SK-N-SH (cell line): ENCODE measurements at places on chromosomes 3 and 15. TPM values are rescaled to one million over a fixed set of nuclear protein-coding genes. Genes with fewer than 3 reads are reported as not detected.

Gene ECE2
- polyA plus RNA-seq: 0.03 and 0.16 TPM in 2 replicates

Gene TMCO5A
- polyA plus RNA-seq: not detected in 2 replicates

Gene FYTTD1
- 14.7 and 16.1 TPM in 2 replicates for polyA plus RNA-seq

Gene FYCO1
- 5.5 and 5.7 TPM in 2 replicates for polyA plus RNA-seq

Gene GCNT3
- 0.08 TPM in 1 of 2 replicates, not detected in the other for polyA plus RNA-seq

Gene MAPK6
- polyA plus RNA-seq: 16.9 and 23.0 TPM in 2 replicates

Gene CLSTN2
- polyA plus RNA-seq: 0.02 and 0.03 TPM in 2 replicates

Gene RTP1
- not detected in 2 replicates for polyA plus RNA-seq

Gene ERC2
- polyA plus RNA-seq: 1.6 and 2.4 TPM in 2 replicates

Gene ARHGEF3
- 5.7 and 5.9 TPM in 2 replicates for polyA plus RNA-seq

Gene ZNF80
- polyA plus RNA-seq: not detected in 2 replicates

Gene HDGFL3
- 8.0 and 9.2 TPM in 2 replicates for polyA plus RNA-seq

Gene CCR9
- polyA plus RNA-seq: not detected in 2 replicates

Gene HRG
- not detected in 2 replicates for polyA plus RNA-seq

Gene FOXB1
- not detected in 2 replicates for polyA plus RNA-seq

Gene CADPS
- polyA plus RNA-seq: 5.8 and 7.3 TPM in 2 replicates

Gene SLC2A2
- polyA plus RNA-seq: 0.59 and 0.63 TPM in 2 replicates

Gene CCR3
- polyA plus RNA-seq: not detected in 2 replicates

Gene CAMK1
- 44.9 and 47.1 TPM in 2 replicates for polyA plus RNA-seq

Gene STAB1
- polyA plus RNA-seq: 0.03 and 0.05 TPM in 2 replicates

Gene GHSR
- polyA plus RNA-seq: not detected in 2 replicates

Gene PHLDB2
- polyA plus RNA-seq: 18.0 and 23.3 TPM in 2 replicates

Gene ACOX2
- polyA plus RNA-seq: 7.1 and 9.0 TPM in 2 replicates

Gene HIGD2B
- not detected in 2 replicates for polyA plus RNA-seq

Gene TGM4
- 0.12 and 0.13 TPM in 2 replicates for polyA plus RNA-seq

Gene EPHB3
- polyA plus RNA-seq: 2.1 and 4.2 TPM in 2 replicates

Gene FAM98B
- polyA plus RNA-seq: 5.7 and 7.8 TPM in 2 replicates

Gene TMEM212
- not detected in 2 replicates for polyA plus RNA-seq

Gene TRIM42
- polyA plus RNA-seq: not detected in 2 replicates

Gene RAP2B
- 5.8 and 7.3 TPM in 2 replicates for polyA plus RNA-seq
